Activated CD8-positive, alpha-beta memory T cell treated with anti-CD3 and anti-CD28 coated beads, Interleukin-2, amount 50 U/mL, for 48 hours (primary cell): ENCODE measurements at places on chromosomes 4 and X.

DNA sequence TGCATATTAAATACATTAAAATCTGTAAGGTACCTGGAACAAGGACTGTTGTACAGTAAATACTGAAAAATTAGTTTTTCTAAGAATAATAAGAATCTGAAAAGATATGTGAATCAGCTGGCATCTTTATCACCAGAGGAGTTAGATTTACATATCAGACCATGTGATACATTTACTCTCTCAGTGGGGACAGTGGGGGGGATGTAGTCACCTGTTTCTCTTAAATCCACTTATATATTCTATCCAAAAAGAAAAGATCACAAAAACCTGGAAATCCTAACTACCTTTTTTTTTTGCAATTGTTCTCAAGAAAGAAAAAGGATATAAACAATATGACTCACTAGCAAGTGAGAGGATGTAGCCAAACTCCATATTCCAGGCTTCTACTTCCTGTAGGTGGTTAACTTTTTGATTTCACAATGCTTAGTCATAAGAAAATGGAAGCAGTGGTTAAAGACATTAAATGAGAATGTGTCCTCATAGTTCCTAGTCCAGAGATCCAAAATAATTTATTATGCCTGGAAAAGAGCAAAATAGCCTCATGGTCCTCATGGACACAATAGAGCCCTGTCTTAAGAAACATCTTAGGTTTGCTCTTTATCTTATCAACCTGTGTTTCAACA, 22.5 kb upstream of the MYOZ2 start:
- no peak for DNase-seq

DNA sequence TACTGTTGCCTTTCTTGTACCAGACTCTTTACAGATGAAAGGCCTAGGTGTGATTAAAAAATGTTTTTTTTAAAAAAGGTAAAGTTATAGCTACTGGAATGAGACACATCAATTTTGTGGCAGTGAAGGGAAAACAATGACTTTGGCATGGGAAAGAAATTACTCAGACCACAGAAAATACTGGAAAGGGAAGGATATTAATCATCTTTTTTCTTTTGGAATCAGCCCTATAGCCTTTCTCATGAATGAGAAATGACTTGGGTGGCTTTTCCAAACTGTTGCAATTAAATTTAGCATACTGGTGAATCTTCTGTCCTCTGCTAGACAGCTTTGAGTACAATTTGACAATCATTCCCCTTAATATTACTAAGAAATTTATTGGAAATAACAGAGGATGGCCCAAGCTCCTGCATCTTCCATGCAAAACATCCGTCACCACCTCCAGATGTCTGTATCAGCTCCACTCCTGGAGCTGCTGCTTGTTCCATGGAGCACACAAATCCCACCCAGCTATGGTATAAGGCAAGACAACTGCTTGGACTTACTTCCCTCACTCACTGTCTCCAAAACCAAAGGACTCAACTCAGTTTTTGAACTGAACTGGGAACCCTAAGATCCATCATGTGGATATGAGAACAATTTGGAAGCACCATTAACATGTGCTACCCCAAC, 97.6 kb upstream of the ARSJ start:
- no peak for DNase-seq

DNA sequence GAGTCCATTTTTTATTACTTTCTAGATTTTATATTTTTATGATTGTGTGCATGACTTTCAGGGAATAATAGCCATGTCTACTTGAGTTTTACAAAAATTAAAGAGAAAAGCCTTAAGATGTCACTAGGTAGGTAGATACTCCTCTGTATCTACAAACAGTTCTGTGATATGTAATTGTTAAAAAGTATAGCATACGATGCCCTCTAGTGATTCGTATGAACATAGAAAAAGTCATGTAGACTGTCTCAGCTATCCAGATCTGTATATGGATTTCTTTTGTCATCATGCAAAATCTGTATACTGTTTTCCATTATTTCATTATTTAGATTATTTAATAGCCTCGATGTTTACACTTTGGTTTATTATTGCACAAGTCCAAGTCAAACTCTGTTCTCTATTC, 856.6 kb downstream of the CENPC start:
- DNase-seq: no peak

- no peak for DNase-seq
These were observed 32.5 kb upstream of the PAQR3 start for GRCh38 chr4:78971776-78972175.

DNA sequence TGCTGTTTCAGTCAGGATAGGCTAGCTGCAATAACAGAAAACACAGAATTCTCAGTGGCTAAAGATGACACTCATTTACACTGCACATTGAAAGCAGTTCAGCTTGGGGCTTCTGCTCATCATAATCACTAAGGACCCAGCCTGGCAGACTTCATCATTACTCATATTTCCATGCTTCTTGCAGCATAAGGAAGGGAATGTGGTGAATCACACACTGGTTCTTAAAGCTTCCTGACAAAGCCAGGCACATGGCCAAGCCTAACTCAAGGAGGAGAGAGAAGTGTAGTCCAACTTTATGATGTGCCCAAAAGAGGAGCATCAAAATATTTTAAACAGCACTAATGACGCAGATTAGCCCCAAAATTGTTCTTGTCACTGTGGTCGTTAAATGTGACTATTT, 186.5 kb downstream of the BANK1 start:
- no peak for DNase-seq

DNA sequence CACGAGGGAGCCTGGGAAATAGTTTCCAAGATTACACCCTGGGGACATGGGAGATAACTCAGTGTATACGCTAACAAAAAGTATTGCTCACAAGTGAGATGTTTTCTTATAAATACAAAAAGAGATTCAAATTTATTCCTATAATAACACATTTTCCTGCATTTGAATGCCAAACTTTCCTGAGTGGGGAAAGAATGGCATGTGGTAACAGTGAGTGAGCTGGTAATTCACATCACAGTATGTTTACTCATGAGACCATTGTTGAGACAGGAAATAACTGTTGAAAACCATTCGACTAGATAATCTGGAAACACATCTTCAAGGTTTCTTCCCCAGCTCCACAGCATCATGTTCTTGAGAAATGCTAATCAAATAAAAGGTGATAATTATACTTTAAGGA, 109.1 kb downstream of the TASL start:
- no peak for DNase-seq

DNA sequence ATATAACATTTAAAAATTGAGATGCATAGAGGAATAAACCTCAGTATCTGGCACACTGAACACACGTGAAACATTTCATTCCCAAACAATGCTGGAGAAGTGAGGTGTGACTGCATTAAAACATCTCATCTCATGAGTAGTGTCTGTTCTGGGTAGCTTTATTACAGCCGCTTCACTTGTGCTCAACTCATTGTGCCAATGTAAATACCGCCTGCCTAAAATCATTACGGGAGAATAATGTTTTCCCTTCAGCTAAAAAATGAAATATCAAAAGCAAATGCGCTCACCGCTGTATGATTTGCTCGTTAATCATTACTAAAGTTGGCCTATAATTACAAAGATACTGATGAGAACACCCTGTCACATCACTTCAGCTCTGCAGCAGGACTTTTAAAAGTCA, 110.2 kb upstream of the PRPS2 start:
- no peak for DNase-seq

GRCh38 chr4:122814426-122814825, 12.2 kb upstream of the FGF2 start:
- DNase-seq: no peak

- no peak for DNase-seq
These were observed 597.9 kb downstream of the GALNTL6 start for GRCh38 chr4:172411149-172411548.
